ENCODE measurements at places on chromosomes 11 and 22.
A peak's percentile ranks its signal among the peaks of the same experiment; 100 is the strongest.

DNA sequence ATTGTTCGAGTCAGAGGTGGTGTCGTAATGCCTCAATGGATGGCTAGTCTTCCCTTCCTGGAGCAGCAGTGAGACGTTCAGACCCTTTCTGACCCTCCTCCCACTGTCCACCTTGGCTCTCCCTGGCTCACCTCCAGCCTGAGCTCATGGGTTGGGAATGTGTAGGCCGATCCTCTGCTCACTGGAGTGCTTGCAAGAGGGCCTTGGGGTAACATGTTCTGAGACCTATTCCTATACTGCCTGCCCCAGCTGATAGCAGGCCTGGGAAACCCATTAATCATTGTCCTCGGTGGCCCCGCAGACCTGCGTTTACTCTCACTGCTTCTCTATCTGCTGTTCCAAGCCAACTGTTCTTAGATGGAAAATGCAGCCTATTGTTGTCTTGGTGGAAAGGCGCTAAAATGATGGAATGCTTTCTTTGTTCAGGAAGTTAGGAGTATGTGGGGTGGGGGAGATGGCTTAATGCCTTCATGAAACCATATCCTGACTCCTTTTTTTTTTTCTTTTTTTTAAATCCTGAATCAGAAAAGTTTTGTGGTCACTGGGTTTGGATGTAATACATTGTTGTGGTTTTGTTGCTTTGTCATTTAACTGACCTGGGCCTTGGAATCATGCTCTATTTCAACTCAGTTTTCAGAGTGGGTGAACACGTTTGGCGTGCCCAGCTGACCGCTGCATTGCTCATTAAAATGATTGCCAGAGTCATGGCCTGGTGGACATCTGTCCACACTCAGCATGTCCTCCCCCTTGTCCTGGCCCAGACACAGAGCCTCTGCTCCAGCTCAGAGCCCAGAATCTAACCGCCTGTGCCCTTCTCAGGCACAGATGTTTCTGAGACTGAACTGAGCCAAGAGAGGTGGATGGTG, 72.5 kb downstream of the MICAL2 start:
- no peak for DNase-seq

GRCh38 chr11:40924915-40925314, 534.5 kb downstream of the LRRC4C start:
- DNase-seq, result no peak

DNA sequence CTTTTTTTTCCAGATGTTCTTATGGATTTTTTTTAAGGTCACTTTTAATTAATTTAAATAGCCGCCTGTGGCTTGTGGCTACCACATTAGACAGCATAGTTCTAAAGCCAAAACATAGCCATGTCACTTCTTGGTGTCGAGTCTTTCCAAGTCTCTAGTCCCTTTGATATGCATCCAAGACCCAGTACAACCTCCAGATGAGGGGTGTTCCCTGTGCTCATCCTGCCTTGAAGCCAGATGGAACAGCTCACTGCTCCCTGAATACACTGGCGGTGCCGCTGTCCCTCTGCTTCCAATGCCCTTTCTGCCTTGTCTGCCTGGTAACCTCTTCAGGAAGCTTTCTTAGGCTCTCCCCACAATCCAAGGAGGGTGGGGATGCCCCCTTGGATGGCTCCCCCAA, 338.0 kb downstream of the TENM4 start:
- no peak for DNase-seq

- no peak for DNase-seq
Measured at GRCh38 chr11:41309716-41310115, 149.7 kb downstream of the LRRC4C start.

DNA sequence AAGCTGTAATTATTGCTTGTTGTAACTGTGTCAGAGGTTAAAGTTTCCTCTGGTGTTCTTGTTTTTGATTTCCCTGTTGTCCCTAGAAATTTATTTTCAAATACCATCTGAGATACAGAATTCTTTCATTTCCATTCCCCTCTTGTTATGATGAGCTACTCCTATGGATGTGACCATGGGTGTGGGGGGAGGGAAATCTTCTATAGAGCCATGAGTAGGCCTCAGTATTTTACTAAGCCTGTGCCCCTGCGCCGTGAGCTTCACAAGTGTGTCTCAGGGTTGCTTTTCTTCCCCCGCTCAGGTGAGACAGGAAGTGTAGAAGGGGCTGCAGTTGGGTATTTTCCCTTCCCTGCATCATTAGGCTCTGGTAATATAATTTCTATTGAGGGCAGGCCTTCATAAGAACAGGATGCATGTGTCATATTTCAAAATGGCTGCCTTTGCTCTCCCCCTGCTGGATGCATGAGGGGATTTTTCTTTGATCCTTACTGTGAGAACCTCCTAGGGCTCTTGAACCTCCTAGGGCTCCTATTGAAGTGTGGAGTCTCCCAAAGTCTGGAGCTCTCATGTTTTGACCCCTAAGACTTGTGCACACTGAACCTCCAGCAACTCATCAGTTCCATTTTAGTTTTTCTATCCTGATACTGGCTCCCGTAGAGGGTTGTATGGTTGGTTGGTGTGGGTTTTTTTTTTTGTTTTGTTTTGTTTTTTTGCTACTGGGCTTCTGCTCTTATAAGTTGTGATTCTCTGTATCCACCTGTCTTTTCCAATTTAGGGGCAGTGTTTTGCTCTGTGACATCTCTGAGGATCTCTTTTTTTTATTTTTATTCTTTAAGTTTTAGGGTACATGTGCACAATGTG, 658.2 kb downstream of the NTM start:
- no peak for DNase-seq

DNA sequence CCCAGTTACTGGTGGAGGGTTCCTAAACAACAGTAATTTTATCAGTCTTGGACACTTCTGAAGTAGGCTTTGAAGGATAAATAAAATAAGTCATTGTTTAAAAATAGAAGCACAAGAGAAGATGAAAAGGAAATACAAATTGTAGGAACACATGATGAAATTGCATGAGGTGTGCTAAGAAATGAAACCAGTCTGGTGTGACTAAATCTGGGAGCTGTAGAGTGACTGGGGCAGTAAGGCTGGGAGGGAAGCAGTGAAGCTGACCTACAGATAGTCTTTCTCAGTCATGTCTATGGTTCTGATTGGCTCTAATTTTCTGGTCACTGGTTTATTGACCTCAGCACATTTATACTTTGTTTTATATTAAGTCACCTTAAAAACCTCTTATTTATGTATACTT, 139.1 kb downstream of the SLC17A6 start:
- DNase-seq, result no peak

DNA sequence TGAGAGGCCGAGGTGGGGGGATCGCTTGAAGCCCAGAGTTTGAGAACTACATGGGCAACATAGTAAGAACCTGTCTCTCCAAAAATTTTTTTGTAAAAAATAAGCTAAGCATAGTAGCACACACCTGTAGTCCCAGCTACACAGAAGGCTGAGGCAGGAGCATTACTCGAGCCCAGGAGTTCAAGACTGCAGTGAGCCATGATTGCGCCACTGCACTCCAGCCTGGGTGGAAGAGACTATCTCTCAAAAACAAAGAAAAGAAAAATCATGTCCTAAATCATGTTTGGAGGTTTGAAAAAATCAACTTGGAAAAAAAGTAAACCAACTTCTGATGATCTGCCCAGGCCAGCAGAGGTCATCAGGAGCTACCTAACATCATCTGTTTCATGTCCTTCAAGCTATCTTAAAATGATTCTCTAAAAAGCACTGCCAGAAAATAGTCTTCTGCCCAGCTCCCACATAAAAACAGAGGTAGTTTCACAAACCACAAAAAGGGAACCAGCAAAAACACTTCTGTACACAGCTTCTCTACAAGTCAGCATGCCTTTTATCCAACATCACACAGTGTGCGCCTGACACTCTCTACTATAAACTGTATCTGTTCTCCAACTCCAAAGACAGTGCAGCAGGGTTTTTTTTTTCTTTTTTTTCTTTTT, 165.0 kb downstream of the SOX6 start:
- DNase-seq, result no peak

- no peak for DNase-seq
Measured at GRCh38 chr11:2812371-2812991, 73.1 kb downstream of the CDKN1C start.

GRCh38 chr22:39416319-39416718, 16.7 kb downstream of the TAB1 start:
- DNase-seq, result no peak

DNA sequence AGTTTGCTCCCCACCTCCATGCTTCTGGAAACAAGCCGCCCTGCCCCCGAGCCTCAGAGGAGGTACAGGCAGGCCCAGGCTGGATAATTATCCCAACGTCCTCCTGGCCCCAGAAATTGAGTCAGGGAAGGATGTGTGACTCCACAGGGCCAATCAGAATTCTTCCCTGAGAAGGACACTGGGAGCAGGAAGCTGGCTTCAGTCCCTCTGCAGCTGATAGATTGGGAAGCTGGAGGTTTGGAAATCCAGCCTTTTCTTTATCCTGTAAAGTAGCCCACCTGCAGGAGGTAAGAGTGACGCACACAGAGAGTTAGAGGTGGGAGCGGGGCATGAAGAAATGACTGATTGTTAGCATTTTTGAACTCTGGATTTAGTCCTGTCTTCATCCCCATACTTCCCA, 97.5 kb upstream of the CD82 start:
- DNase-seq, result no peak

GRCh38 chr22:21791635-21792625, 56.3 kb upstream of the YPEL1 start:
- DNase-seq, result peak; percentile 36

DNA sequence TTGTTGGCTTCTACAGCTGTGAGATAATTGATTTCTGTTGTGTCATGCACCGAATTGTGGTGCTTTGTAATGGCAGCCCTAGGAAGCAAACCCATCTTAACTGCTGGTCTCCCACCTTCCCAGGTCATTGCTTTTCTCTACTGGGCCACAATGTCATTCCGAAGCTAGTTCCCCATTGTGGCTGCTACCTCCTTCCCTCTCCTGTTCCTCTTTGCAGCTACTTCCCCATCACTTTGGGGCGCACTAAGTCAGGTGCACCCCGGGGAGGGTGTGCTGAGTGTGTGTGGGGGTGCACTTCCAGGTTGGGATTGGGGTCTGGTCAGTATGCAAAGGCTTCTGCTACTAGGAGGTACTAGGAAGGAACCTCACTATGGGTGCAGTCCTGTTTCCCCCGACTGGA, 109.3 kb downstream of the ST3GAL4 start:
- no peak for DNase-seq

GRCh38 chr22:21451545-21452520, 15.4 kb upstream of the TMEM191C start:
- DNase-seq, result no peak

- DNase-seq, result no peak
Measured at GRCh38 chr11:92111287-92111686, 113.3 kb upstream of the FAT3 start.

DNA sequence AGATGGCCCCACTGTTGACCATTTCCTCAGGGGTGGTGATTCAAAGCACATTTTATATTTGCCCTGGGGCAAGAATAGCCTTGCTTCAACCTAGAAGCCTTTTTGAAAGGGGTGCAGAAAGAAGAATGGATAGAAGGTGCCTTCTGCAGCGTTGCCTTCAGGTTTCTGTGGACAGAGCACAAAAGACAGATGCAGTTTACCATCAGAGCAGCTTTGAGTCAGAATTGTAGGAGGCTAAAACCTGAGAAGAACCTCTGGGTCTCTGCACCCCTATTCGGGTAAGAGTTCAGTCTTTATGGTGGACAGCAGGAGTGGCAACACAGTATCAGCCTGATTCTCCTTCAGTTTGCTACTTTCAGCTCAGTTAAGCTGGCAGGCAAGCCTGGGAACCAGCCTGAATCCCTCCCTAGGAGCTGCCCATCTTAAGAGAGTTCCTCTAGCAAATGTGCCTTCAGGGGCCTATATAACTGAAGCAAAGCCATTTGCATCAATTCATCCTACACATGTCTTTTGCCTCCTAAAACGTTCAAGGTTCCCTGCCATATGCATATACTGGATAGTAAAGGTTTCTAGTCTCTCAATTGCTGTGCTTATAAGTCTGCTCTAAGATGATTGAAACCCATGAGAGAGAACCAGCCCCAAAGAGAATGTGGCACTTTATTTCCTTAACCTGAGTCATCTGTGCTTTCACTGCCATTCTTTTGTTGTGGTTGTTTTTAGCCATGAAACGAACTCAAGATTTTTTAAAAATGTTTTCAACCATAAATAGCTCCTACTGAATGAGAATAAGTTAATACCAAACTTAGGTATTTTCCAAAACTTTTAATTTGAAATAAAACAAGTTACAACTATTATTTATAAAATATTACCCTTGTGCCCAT, 123.0 kb downstream of the TRIM44 start:
- no peak for DNase-seq

- DNase-seq, result no peak
Measured at GRCh38 chr11:11262171-11262920, 90.7 kb downstream of the CSNK2A3 start.

DNA sequence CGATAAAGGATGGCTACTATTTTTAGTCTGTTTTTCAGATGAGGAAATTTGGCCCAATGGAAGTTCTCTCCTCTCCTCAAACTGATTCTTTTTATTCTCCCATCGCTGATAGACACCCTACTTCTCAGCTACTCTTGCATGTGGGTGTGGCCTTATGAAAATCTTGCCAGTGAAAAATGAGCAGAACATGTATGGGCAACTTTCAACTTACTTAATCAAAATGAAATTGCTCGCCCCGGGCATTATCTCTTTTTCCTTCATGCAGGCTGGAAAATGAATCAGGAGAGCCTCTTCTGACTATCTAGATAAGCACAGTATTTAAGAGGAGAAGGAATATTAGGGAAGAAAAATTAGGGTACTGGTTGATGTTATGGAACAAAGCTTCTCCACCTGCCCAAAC, 2354.7 kb upstream of the RAG2 start:
- no peak for DNase-seq

DNA sequence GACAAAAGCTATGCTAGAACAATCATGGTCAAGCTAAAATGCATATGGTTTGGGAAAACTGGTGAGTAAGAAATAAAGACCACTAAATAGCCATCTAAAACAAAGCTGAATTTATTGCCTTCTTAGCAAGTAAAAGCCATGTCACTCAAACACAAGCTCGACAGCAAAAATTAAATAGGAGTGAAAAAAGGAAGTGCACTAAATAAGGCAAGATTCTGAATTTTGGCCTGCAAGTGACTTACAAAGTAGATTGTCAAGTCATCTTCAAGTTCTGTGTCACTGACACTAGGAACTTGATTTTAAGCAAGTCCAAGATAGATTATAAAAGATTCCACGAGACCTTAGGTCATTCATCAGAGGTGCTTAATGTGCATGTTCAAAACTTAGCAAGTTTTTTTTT, 27.4 kb downstream of the TUG1 start:
- DNase-seq, result no peak

Measured in activated T-cell treated with anti-CD3 and anti-CD28 coated beads for 48 hours (primary cell).